ENCODE measurements at places on chromosomes 7 and 10.

- no peak for DNase-seq
Measured at GRCh38 chr7:158285383-158285770, 302.2 kb downstream of the PTPRN2 start.

GRCh38 chr10:79627075-79627474, 16.3 kb downstream of the SFTPA1 start:
- no peak for DNase-seq

- no peak for DNase-seq
Measured at GRCh38 chr10:13236638-13237037, 2.5 kb upstream of the UCMA start.

DNA sequence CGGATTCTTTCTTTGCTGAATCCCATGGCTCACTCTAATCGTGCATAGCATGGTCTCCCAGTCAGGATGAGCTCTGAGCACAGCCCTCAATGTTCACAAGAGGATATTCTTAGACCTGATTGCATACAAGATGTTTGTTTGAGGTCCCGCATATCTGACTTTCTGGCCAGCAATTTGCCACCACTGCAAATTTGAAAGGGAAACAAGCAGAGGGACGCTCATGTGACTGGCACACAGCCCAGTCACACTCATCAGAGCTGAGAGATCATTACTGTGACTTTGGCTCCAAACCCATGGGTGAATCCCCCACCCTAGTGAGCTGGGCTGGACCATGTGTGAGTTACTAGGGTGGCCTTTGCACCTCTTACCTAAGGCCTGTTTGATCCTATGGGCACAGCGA, 9.9 kb downstream of the TAS2R41 start:
- DNase-seq, result no peak

- peak; percentile 41 for DNase-seq
Measured at GRCh38 chr7:133936074-133936473, 191.1 kb upstream of the LRGUK start.

DNA sequence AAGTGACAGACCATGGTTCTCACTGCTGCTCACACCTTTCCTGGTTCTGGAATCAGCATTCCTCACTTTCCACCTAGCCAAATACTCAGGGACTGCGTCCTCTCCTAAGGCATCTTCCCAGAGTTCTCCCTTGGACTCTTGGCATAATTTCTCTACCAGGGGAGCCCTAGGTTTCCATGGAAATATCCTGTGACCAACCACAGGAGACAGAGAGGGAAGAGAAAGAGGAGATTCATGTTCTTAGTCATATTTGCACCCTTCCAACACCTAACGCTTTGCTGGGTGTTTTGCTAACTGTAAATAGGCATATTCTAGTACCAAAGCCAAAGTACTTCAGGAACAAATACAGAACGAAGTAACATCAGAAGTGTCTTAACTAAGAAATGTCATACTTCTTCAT, 28.6 kb downstream of the DENND11 start:
- DNase-seq, result no peak

- no peak for DNase-seq
Measured at GRCh38 chr7:121015560-121015959, 27.0 kb downstream of the CPED1 start.

- DNase-seq, result no peak
Measured at GRCh38 chr10:132593389-132593788, 55.8 kb downstream of the INPP5A start.
